Stimulated activated CD8-positive, alpha-beta memory T cell treated with anti-CD3 and anti-CD28 coated beads, Interleukin-12 subunit alpha, Interleukin-12 subunit beta, amount 100 ng/mL, for 4 hours (primary cell): ENCODE measurements at places on chromosomes 4 and X.
A peak's percentile ranks its signal among the peaks of the same experiment; 100 is the strongest.

DNA sequence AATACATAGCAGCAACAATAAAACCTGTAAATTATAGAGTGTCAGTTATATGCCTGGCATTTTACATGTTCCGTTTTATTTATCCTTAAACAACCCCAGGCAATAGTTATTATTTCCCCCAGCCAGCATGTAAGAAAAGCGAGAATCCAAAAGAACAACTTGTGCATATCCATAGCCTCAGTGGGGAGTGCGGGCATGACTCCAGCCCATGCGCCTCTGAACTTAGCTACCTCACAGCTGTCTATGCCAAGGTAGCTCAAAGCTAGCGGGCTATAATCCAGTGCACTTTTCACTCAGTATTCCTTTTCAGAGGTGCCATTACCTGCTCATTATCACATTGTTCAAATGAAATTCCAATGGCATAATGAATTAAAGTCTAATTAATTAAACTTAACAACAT is 257.3 kb upstream of the EDNRA start:
- no peak for DNase-seq

- no peak for DNase-seq
Measured at GRCh38 chrX:9966775-9967408, at the start of gene CLDN34. Gene CLDN34 (plus strand): TSS chrX:9967358. CDS start chrX:9967358, 0 bp downstream.

GRCh38 chr4:128688846-128689437 is 120.6 kb upstream of the JADE1 start:
- DNase-seq, result no peak

GRCh38 chr4:169307576-169307975 is 36.8 kb upstream of the SH3RF1 start:
- DNase-seq, result no peak

DNA sequence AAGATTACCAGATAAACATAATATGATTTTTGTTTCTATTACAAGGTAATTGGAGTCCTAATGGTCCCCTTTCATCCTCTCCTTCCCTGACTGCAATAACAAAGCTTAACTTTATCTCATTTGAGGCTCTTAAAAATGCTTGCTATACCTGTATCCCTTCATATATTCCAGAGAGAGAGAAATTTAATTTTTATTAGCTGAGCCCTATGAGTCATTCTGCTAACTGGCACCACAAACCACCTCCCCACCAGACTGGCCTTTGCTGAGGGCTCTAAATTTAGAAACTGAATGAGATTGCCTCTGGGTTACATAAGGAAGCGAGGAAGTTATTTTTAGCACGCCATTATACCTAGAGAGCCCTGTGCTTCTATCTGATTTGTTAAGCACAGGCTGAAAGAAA is 27.4 kb downstream of the CBLL2 start:
- DNase-seq, result no peak

GRCh38 chrX:147476008-147476407 is 435.7 kb upstream of the FMR1 start:
- DNase-seq, result no peak

DNA sequence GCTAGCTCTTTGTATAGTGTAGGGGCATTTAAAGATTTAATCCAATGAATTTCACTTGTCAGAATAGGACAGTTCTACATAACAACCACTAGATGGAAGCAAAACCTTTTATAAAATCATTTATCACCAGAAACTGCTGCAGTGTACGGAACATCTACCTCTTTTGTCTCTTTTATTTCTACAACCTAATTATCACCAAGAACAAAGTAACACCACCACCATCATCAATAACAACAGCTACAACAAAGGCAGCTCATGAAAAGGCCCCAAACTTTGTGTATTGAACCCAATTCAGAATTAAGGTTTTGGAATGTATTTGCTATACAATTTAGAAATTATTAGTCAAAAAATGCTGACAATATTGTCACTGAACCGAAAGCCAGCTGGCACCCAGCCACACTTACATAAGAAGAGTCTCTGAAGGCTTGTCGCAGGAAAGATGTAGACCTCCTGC is 260.9 kb upstream of the RPS6KA3 start:
- no peak for DNase-seq

DNA sequence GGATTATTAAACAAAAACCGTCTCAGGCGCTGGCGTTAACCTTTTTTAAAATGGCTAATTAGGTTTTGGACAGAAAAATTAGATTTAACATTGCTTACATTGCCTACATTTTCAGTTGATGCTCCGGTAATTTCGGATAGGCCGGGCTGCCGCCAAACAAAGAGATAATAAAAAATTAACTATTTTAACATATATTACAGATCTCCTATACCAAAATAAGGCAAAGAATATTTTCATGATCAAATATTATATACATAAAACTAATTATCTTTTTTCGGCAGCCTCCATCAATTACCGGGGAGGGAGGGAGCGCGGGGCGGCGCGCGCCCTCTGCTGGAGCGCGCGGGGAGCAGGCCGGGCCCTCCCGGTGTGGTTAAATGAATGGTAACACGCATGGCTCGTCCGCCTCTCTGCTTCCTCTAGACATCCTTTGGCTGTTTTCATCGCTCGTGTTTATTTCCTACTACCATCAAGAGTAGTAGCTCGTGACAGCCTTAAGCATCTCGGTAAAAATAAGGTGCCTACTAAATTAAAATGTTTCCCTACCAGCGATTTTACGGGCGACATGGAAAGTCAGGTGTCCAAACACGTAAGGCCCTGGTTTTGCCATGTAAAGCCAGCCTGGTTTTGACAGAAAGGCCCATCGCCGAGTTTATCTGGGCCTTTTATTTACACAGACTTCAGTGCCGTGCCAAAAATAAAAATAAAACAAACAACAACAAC is 52.4 kb upstream of the TMEM33 start:
- DNase-seq, result peak; percentile 14

DNA sequence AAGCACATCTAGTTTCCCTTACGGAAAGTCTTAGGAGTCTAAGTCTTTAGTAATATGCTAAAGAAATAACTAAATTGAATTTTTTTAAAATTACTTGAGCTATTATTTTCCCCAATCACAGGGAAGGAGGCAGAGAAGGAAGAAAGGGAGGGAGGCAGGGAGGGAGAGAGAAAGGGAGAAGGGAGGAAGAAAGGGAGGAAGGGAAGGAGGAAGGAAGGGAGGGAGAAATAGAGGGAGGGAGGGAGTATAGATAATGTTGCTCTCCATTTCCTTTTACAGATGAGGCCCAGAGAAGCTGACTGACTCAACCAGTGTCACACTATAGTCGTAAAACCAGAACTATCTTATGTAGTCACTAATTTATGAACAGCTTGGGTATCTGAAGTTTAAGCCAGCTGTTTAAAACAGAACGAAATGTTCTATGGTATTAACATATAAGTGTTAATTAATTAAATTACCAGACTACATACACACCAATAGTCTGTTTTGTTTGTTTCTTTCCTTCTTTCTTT is 14.6 kb downstream of the SH3RF1 start:
- no peak for DNase-seq

DNA sequence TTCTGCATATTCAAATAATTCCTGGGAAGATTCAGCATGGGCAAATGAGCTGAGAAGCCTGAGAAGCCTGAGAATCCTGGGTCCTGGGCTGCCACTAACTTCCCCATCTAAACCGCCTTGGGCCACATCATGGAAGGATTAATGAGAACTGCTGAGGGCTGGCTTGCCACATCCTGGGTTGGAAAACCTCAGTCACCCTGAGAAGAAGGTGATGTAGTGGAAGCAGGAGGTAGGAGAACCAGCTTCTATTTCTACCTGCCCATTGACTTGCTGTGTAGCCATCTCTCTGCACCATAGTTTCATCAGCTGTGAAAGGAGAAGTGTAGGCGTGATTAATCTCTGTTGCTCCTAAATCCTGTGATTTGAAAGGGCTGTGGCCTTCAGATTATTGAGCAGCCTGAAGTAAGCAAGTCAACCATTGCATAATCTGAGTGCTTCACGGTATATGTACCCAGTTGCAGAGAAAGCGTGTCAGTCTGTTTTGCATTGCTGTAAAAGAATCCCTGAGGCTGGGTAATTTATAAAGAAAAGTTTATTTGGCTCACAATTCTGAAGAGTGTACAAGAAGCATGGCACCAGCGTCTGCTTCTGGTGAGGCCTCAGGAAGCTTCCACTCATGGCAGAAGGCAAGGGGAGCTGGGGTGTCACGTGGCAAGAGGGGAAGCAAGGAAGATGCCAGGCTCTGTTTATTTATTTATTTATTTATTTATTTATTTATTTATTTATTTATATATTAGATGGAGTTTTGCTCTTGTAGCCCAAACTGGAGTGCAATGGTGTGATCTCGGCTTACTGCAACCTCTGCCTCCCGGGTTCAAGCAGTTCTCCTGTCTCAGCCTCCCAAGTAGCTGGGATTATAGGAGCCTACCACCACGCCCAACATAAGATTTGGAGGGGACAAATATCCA is 140.9 kb upstream of the ATP6AP2 start:
- no peak for DNase-seq

DNA sequence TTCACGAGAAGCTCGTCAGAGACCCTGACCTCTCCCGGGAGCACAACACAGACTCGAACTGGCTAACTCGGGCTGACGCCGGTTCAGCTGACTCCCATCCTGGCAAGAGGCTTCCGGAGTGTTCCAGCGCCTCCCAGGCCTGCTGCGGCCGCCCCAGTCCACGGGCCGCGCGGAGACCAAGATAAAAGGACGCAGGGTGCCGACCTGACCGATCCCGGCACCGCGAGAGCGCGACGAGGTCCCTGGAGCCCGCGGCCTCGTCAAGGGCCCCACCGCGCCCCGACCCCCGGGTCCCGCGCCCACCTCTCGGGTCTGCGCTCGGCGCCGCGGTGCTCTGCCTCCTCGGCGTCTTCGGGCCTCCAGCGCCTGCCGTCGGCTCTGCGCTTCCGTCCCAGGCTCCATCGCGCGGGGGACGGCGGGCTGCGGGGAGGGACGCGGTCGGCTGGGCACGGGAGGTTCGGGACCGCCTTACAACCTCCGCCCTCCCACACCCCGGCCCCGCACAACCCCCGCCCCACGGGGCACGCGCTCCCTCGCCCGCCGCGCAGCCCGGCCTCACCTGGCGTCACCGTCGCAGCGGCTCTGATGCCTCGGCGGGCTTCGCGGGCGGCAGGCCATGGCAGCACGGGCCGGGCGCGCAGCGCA is 426 bp downstream of the SLBP start:
- no peak for DNase-seq

GRCh38 chr4:91488946-91489345 is 814.8 kb upstream of the GRID2 start:
- no peak for DNase-seq

DNA sequence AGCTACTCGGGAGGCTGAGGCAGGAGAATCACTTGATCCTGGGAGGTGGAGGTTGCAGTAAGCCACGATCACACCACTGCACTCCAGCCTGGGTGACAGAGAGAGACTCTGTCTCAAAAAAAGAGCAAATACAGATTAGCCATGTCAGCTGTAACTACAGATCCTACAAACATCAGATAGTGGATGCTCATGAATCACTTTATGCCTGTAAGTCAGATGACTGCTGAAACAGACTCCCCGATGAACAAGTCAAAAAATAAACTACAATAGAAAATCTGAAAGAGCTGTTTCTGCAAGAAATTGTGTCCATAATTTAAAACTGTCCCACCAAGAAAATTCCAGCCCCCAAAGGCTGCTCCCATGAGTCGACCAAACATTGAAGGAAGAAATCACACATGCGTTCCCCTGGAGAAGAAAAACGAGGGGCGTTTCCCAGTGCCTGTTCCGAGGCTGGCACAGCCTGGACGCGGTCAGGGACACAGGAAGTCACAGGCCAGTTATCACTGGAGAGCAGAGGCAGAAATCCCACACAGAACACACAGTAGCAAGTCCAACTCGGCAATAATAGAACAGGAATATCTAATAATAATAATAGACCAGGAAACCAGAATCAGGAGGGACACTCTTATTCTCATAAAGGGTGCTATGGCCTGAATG is 30.0 kb upstream of the GTPBP6 start:
- no peak for DNase-seq

DNA sequence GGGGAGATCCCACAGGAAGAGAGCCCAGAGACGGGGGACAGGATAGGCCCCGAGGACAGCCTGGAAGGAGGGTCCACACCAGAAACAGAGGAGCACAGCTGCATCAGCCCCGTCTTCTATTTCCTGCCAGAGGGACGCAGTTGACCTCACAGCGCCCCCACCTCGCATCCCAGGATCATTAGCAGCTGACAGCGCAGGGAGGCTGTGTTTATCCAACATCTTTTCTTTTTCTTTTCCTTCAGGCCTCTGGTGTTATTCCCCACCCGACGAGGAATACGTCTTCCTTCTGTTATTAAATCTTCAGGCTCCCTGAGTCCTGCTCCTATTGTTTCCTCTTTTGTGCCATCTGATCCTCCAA is 75.4 kb downstream of the DCHS2 start:
- no peak for DNase-seq
